Activated naive CD4-positive, alpha-beta T cell treated with anti-CD3 and anti-CD28 coated beads, Interleukin-2, amount 50 U/mL, for 16 hours (primary cell): ENCODE measurements at places on chromosomes 2 and 18.
A peak's percentile ranks its signal among the peaks of the same experiment; 100 is the strongest.

DNA sequence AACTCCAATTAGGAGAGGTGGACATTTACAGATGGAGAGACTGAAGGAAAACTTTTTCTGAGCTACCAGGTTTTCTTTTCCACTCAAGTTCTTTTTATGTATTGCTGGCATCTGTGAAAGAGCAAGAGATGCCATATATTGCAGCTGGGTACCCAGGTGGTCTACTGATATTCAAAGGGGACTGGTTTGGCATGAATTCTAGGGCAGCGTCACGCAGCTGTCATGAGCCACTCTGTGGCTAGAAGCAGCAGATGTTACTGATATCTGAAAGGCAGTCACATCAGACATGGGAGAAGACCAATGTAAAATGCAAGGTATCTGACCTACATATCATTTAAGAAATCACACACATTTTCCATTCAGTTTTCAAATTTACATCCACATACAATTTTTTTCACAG lies 408.8 kb downstream of the GALNT13 start:
- no peak for DNase-seq

DNA sequence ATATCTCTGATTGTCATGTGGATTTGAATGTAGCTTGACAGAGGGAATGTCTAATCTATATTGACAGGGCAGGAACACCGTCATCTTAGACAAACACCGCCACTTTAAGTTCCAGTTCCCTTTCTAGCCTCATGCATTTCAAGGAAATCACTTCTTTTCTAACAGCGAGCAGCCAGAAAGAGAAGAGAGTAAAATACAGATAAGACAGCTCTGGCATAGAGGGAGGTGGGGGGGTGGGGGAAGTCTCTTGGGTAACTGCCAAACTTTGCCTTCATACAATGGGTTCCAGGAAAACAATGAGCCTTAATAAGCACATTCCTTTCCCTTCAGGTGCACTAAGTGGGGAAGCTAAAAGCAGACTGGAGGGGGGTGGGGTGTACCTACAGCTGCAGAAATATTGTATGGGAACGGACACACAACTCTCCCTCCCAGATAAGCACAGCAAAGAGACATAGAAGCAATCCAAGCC lies 37.2 kb downstream of the CASP10 start:
- peak; percentile 17 for DNase-seq

DNA sequence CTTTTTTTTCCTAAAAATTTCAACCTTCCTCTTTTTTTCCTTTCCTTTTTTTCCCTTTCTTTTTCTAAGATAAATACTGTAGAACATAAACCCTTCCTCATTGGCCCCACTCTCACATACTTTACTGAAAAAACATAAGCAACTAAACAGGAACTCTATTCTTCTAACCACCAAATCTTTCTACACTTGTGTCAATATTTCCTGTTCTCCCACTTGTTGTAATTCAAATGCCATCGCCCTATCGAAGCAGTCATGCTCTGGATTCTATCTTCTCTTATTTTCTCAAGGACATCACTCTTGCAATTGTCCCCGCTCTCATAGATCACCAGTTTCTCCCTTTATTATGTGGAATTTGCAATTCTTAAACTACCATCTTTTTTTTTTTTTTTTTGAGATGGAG lies 20.2 kb upstream of the SSB start:
- no peak for DNase-seq

- DNase-seq, result no peak
Measured at GRCh38 chr18:61333746-61334490, 688 bp downstream of the CDH20 start.

- DNase-seq, result no peak
Measured at GRCh38 chr18:22272242-22272641, 102.9 kb downstream of the GATA6 start.

GRCh38 chr2:104408266-104408665 lies 445.6 kb upstream of the POU3F3 start:
- no peak for DNase-seq

GRCh38 chr2:208311954-208312353 lies 45.9 kb downstream of the PIKFYVE start:
- DNase-seq, result no peak

DNA sequence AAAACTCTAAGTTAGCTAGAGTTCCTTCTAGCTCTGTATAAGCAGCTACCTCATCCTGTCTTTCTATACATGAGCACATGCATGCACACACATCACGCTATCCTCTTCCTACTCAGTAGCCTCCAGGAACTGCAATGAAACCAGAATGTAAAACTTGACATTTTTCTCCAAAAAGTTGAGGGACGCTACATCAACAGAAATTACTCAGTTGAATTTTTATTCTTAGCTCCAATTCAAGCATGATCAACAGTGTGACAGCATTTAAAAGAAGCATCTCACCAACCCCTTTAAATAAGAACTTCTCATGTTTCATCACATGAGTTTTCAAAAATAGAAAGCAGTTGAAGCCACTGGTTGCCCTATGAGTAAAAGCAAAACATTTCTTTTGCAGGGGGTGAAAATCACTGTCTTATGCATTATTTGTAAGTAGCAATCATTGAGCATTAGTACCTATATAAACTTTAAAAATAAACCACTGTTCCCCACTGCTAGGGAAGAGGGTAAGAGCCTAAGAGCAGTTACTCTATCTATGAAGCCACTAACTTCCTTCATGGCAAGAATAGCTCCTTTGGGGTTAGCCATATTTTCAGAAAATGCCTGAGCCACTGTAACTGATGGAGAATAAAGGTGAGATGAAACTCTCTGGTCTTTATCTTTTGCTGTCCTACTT lies 77.9 kb upstream of the ARL5A start:
- DNase-seq, result no peak

GRCh38 chr18:77161383-77161782 lies 28.8 kb upstream of the MBP start:
- no peak for DNase-seq

GRCh38 chr18:36808681-36809080 lies 20.1 kb downstream of the TPGS2 start:
- DNase-seq, result no peak

DNA sequence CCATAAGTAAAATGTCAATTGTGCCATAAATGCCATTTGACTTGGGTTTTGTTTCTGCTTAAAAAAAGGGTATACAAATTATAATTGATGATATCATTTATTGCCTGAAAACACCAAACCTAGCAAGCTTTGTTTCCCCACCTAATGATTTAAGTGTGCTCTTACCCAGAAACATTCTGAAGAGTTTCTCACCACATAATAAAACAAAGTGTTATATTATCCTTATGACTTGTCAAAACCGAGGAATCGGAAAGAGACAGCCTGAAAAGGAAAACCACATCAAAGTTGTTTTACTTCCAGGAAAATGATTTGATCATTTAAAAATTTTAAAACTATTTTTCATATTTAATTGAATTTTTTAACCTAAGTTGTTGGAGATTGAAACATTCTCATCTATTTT lies 170.5 kb upstream of the SLC39A10 start:
- DNase-seq, result no peak

- DNase-seq, result no peak
Measured at GRCh38 chr2:48399828-48400552, 130.0 kb upstream of the STON1 start.

- no peak for DNase-seq
Measured at GRCh38 chr18:54416436-54416835, 58.7 kb downstream of the C18orf54 start.

GRCh38 chr18:59140302-59140885 lies 710 bp downstream of the SEC11C start:
- DNase-seq, result no peak

GRCh38 chr2:26521054-26521912 lies 43.4 kb upstream of the OTOF start:
- DNase-seq, result no peak

DNA sequence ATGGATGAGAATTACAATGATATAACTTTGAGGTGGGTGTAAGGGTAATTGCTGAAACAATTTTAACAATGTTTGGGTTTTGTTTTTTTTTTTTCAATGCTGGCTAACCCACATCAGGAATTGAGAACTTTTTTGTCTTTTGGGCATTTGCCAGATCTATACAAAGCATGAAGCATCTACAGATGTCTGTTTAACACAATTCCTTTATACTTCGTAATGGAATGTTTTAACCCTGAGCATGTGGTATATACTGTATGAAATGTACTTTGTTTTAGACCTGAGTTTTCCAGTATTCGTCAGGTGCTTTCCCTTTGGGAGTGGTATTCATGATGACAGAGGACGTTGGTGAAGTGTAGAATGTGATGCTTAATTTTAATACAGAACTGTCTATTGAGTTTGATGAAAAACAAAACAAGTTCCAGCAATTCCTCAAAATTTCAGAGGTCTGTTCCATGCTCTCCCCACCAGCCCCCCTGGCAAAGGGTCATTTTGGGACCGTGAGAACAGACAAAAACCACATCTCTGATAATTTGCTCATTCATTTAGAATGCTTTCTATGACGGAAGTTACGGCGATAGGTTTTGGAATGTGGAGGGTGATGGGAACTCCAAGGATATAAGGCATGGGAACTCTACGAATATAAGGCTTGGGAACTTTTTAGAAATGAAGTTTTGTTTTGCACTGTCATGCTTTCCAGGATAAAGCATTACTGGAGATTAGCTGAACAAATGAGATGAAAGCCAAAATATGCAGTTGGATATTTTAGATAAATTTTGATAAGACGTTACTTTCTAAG lies 14.1 kb downstream of the LIMS1 start:
- no peak for DNase-seq

GRCh38 chr2:65582364-65582763 lies 150.0 kb upstream of the SPRED2 start:
- no peak for DNase-seq

GRCh38 chr2:148814143-148814859 lies 60.7 kb upstream of the KIF5C start:
- no peak for DNase-seq

GRCh38 chr2:235008584-235009044 lies 56.8 kb downstream of the SH3BP4 start:
- DNase-seq, result no peak

- DNase-seq, result no peak
Measured at GRCh38 chr18:48142994-48143393, 212.5 kb upstream of the SMAD2 start.

GRCh38 chr2:172513524-172513900 lies 42.4 kb upstream of the PDK1 start:
- no peak for DNase-seq

DNA sequence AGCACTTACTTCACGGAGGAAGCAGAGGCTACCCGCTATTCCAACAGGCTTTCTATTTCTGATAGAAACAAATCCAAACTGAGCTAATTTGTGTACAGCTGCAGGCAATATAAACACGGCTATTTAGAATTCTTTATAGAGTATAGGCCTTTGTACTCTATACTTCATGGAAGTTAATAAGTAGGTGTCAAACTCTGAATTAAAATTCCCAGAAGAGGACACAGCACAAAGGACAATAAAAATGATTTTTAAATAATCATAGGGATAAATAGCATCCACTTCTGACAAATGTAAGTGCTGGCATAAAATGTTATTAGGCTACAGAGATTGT lies 261.5 kb downstream of the AFF3 start:
- no peak for DNase-seq

- DNase-seq, result no peak
Measured at GRCh38 chr2:69083235-69083748, 70.3 kb downstream of the ANTXR1 start.

- DNase-seq, result peak; percentile 45
Measured at GRCh38 chr2:127640082-127641072, 5.6 kb upstream of the GPR17 start.

DNA sequence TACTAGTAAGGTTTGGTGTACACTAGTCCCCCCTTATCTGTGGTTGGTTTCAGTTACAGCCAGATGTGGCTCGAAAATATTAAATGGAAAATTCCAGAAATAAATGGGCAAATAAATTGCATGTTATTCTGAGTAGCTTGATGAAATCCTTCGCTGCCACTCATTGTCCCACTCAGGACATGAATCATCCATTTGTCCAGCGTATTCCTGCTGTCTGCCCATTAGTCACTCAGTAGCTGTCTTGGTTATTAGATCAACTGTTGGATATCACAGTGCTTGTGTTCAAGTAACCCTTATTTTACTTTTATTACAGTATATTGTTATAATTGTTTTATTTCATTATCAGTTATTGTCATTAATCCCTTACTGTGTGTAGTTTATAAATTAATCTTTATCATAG lies 21.7 kb downstream of the ZDBF2 start:
- no peak for DNase-seq

DNA sequence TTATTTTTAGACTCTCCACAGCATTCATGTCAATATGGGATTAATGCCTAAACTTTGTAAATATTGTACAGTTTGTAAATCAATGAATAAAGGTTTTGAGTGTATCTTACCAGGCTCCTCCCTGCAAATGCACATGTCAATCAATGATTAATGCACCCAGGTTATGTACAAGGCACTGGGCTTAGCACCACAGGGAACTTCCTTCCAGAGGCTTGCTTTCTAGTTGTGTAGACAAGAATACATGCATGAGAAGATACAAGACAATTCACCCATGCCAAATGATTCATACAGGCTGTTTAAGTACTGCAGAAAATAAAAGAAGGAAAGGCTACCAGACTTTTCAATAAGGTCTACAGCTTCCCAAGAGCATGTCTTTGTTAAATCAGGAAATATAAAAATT lies 114.1 kb downstream of the MMADHC start:
- DNase-seq, result no peak

DNA sequence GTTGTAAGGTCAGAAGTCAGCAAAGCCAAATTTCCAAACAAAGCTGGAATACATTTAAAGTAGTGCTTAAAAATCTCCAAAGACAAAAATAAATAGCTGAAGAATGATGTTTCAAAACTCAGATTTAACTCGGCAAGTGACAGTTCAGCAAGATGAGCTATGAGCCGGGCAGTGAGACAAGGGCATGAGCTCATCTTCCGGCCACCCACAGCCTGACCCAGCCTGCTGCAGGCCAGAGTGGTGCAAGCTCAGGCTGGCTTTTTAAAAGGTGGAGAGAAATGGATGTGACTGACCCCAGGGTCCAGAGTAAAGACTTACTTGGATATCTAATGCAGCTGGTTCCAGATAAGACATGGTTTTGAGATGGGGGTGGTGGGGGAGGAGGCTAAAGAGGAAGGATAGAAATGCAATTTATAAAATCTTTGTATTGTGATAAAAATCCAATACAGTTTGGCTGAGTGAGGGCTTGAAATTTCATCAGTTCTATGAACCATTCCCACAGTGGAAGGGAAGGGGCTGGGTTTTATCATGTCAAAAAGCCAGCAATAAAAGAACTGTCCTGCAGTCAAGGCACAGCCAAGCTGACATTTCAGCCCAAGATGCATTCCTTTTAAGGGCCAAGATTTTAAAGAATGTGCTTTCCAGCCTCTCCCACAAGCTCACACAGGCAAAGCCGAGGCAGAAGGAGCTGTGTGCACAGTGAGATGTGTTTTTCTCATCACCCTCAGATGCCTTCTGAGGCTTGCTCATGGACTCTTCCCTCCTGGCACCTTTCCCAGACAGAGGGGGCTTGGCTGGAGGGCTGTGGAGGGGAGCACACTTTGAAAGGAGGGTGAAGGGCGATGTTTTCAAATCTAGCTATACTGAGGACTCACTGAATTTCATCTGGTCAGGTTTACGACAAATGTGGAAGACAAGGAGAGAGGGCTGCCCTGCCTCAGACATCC lies 97.9 kb upstream of the KLHL29 start:
- no peak for DNase-seq
